ENCODE measurements at places on chromosomes 1 and 21.

GRCh38 chr1:61285371-61285885, 203.1 kb downstream of the NFIA start:
- no peak for DNase-seq

DNA sequence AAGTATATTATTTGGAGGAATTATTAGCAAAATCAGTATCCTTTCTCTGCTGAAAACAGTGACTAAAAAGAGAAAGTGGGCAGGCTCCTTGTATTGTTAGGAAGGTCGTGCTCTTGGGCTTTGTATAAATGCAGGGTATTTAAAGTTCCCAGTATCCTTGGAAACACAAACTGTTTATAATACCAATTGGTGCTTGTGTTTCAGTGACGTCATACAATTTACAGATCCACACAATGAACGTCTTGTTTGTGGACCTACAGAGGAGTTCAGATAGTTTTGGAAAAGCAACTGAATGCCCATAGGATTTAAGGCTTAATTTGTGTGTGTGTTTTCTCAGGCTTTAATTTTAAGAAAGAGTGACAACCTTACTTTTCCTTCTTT, 168.2 kb downstream of the RASAL2 start:
- DNase-seq, result no peak

- no peak for DNase-seq
Observed at GRCh38 chr21:33025106-33025488, 638 bp upstream of the OLIG2 start.

DNA sequence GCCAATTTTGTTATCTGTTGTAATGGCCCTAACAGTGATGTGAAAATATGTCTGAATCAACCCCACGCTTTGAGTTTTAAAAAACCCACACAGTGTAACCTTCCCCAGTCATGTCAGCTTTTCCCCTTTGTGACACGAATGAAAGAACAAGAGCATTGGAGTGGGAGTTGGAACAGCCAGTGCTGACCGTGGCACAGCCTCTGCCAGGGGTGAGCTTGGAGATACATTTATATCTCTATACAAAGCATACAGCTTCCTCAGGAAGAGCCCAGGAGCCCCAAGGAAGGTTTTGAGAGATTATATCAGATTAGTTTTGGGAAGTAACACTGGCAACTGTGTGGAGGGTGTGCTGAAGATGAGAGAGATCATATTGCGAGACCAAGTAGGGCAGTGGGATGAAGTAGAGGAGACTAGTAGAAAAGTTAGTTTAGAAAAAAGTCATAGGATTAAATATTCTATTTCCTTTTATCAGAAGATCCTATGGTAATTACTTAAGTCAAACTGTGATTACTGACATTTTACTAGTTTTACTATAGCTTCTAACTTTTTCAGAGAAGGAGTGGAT, 15.9 kb downstream of the LRRC8B start:
- DNase-seq, result no peak

DNA sequence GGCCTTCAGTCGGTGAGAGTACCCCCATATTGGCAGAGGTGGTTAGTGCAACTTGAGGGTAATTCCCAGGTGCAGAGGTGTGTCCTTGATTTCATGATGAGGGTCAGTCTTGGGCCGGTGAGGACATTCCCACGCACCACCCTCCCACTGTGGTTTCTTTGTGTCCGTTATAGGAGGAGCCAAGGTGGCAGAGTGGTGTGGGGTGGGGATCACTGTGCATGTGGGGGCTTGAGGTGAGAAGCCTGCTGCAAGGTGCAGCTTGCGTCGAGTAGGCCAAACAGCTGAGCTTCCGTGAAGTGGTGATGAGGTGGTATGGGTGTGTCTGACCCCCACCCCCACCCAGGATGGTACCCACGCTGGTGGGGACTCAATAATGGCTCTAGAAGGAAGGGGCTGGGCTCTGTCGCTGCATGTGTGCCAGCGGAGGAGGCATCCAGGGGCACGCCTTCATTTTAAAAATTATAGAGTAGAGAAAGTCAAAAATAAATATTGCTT, 6.2 kb downstream of the PTPRF start:
- DNase-seq, result no peak

DNA sequence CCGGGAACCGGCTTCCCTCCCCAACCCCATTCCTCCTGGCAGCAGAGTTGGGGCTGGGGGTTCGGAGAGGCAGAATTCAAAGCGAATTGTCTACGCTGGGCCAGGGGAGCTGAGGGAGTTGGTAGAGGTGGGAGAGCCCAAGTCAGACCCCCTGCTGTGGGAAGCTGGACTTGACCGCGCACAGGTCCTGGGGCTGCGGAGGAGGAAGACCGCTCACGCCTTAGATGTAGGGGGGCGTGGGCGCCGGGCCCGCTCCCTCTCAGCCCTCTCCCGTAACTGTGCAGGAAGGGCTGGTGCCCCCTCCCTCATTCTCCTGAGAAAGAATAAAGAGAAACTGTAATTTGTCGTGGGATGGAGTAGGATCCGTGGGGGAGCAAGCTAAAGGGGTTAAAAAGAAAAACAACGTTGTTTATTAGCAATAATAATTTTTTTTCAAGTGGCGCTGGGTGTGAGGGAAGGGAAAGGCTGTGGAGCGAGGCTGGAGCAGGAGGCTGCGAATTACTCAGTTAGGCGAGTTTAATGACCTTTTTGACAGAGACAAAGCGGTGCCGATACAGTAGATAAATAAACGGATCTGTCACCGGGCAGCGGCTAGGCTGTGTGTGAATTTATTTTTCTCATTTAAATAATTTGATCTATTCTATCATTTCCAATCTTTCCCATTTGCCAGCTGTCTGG, 838 bp upstream of the GRIK3 start:
- no peak for DNase-seq

GRCh38 chr1:181779343-181779742, 282.2 kb downstream of the ZNF648 start:
- DNase-seq, result no peak

GRCh38 chr1:207002724-207003146, 29.8 kb downstream of the C1orf116 start:
- no peak for DNase-seq

GRCh38 chr1:97824200-97824599, 96.6 kb downstream of the DPYD start:
- no peak for DNase-seq

DNA sequence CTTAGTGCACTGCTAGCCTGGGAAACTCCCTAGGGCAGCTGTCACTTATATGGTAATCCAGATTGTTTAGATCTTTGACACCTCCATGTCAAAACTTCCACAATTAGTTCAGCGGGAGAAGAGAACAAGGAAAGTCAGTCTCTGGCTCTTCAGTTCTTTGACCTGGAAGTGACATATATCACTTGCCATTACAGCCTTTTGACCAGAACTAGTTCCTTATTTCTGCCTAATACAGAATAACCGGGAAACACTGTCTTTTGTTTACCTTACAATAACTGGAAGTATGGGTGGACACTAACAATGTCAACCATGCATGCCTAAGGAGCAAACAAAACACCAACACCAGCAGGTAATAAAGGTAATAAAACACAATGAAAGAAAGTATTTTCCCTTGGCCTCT, 68.3 kb downstream of the C4BPA start:
- DNase-seq, result no peak

GRCh38 chr1:61389926-61390845, 307.8 kb downstream of the NFIA start:
- no peak for DNase-seq

DNA sequence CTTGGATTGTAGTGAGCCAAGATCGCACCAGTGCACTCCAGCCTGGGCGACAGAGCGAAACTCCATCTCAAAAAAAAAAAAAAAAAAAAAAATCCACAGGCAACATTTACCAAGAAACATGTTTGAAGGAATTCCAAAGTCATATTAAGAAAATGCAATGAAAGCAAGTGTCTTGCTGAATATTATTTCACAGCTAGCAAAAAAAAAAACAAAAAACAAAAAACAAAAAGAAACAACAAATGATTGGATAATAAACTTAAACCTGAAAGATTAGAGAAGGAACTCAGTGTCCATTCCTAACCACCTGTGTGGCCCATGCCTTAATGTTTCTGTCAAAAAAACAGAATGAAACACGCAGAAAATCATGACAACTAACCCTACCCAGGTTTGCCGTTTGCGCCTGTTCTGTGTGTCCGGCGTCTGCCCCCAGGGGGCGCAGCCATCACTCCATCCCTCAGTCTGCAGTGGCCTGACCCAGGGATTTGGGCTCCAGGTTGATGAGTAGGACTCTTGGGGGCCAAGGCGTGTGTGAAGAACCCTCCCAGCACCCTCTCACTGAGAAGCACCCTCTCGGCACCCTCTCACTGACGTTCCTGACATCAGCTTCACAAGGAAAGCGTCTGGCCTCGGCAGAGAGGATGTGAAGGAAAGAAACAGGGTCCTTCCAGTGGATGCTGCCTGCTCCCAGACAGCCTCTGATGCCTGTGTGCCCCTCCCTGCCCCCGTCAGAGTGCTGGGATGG, 19.2 kb upstream of the PTTG1IP start:
- DNase-seq, result peak; percentile 75

DNA sequence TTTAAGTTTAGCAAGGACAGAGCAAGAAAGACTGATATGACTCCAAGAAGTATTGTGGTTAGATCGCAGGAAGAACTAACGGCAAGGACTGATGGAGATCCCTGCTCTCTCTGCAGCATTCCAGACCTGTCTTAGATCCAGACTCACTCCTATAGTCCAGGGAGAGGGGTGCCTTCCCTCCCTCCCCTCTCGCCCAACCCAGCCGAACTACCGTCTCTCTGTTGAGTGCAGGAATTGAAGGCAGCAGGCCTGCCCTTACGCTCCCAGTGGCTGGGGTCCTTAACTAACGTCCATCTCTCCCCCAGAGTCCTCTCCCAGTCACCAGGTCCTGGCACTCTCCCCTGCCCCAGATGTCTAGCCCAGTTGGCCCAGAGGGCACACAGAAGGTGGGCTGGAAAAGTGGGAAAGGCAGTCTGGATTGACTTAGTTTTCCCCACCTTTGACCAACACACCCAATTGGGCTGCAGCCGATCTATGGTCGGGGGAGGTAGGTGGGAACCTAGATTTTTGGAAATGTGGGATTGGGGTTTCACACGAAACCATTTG, 1.1 kb downstream of the CRABP2 start:
- no peak for DNase-seq
